ENCODE measurements at places on chromosomes 7 and 10.

DNA sequence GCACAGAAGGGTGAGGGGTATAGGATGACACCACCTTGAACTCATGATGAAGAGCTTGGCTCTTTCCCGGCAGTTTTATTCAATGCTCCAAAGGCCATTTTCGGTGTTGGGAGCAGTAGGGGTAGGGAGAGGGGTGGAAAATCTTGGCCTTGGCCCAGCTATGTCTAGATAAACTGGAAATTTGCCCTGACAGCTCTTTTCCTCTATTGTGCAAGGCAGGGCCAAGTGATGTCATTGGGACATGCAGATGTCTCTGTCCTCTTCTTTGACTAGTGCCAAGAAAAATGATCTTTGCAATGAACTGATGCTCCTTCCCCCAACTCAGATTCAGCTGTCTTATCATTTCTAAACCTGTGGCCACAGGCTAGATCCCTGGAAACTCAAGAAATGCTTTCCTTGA lies 27.7 kb upstream of the PRKCQ start:
- DNase-seq = no peak

GRCh38 chr10:30816159-30816819 lies 186.7 kb upstream of the LYZL2 start:
- DNase-seq = no peak

GRCh38 chr7:63080406-63080805 lies 918.2 kb upstream of the ZNF722 start:
- DNase-seq = no peak

DNA sequence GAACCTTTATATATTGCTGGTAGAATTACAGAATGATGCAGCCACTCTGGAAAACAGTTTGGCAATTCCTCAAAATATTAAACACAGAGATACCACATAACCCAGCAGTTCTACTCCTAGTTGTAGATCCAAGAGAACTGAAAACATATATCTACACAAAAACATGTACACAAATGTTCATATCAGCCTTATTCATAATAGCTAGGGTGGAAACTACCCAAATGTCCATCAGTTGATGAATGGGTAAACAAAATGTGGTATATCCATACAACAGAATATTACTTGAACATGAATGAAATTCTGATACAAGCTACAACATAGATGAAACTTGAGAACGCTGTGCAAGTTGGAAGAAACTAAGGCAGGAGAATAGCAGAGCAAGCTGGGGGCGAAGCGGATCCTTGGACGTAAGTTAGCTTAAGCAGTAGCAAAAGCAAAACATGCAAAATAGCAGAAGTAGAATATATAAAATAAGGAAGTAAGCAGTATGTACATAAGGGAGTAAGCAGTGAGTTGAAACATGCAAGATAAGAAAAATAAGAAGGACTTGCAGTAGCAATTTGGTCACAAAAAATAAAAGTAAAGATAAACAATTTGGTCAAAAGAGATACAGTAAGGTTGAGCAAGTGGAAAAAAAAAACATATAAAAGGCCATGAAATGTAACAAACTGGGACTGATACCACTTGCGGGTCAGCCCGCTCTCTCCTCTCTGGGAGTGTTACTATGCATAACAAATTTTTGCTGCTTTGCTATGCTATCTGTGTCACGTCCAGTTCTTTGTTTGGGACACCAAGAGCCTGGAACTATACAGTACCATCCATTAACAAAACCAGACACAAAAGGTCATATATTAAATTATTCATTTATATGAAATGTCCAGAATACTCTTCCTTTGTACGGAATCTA lies 18.0 kb upstream of the HILPDA start:
- DNase-seq = no peak

DNA sequence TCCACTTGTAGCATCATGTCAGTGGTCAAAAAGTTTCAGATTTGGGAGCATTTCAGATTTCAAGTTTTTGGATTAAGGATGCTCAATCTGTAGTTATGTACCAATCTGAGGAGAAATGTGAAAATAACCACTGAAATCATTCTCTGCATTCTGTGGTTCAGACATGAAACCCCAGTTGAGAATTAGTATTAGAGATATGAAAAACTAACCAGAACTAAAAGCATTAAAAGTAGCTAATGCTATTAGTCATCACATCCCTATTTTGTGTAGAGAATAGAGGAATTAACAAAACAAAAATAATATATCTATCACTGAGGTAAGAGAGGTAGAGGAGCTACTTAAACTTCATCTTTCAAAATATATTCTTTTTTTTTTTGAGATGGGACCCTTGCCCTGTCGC lies 28.0 kb downstream of the MICU1 start:
- no peak for DNase-seq
